BJ (cell line): ENCODE measurements at places on chromosomes 1 and 21.

- peak; percentile 62 for DNase-seq
These were observed 138.8 kb downstream of the HHAT start for GRCh38 chr1:210467440-210468043.

- DNase-seq, result peak; percentile 98
These were observed 23.8 kb downstream of the IER5 start for GRCh38 chr1:181112071-181112929.

DNA sequence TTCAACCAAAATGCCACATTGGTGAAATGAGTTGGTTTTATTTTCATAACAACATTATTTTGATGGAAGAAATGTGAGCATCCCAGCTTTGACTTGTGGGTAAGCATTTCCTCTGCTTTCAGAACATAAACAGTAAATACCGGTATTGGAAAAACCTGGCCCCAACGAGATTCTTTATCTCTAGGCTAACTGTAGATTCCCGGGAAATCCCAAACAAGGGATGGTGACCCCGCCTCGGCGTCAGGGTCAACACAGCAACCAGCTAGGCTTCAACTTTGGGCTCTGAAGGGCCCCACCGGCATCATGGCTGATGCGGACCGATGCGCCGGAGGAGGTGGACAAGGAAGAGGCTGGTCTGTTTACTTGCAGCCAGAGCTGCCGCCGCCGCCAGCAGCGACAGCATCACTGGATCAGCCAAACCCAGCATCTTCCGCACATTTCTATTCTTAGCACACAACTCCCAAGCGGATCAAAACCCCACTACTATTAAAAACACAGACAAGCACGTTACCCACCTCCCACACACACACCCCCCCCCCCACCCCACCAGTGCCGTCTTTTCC lies 1.1 kb downstream of the AKT3 start:
- peak; percentile 29 for DNase-seq

- no peak for DNase-seq
These were observed 22.7 kb upstream of the RGS8 start for GRCh38 chr1:182707122-182707521.

DNA sequence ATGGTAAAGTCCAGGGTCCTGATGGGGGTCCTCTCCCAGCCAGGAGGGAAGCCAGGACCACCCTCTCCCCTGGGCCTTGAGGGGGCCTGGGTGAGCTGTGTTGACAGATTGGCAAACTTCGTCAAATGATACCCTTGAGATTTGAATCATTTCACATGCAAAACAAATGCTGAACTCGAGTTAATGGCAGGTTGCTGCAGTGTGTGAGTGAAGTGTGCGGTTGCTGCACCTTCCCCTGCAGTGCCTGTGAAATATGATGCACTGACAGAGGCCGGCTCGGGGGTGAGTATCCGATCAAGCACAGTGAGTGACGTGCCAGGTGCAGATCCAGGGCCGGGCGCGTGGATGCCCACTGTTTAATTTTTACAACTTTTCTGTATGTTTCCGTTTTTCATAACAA lies 5.7 kb upstream of the KRTAP12-1 start:
- no peak for DNase-seq

DNA sequence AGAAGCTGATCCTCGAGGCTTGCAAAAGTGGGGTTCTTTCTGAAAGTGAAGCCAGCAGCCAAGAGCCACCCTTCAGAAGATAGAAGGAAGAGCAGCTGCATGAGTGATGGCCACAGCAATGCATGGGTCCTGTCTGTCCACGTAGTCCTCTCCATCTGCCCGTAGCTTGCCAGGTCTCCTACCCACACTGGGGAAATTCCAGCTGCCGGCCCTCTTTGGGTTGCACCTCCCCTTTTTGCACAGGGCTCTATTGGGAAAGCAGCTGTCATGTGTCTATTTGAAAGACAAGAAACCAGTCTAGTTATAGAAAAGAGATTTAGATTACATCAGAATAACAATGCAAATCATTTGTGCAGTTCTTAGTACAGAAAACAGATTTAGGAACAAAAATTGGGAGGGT lies 204.4 kb downstream of the GIPC2 start:
- DNase-seq, result no peak

DNA sequence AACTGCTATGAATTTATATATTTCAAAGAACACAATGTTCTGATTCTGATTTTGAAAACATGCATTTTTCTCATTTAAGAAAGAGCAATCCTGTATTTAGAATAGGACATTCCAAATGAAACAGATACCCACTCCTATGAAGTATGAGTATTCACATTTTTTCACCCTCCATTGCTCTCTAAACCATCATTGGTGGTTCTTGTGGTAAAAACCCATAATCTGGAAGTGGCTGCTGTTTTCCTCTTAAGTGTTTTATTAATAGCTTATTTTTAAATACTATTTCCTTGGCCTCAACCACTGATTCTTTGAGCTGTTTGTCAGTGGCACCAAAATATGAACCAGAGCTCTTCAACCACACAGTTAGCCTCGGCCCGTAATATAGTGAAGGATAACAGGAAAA lies 60.0 kb upstream of the ADAM30 start:
- DNase-seq, result no peak

GRCh38 chr1:229092377-229093237 lies 178.3 kb upstream of the RAB4A start:
- DNase-seq, result no peak

GRCh38 chr1:247387096-247387495 lies 28.9 kb upstream of the NLRP3 start:
- no peak for DNase-seq

- DNase-seq, result no peak
These were observed 81.2 kb upstream of the RALGPS2 start for GRCh38 chr1:178643831-178644230.

DNA sequence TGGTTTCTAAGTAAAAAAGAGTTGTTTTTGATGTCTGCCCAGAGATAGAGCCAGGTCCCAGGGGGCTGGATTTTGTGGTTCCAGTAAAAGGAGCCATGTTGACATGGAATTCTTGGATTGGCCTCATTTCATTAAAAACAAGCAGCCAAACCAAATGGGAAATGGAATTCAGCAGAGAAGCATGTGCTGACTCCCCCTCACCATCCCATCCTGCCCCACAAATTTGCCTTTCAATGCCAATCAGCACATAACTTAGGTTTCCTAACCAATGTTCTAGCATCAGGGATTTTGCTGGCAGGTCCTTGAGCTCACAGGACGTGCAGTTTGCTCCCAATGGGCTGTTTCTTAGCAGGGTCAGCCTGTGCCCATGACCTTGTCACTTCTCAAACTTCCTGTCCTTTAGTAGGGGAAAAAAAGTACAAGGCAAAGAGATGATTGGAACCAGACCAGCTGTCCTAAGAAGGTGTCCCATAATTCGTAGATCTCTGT lies 101.5 kb upstream of the GADD45A start:
- DNase-seq, result no peak

GRCh38 chr1:223847781-223848345 lies 2.1 kb upstream of the TP53BP2 start:
- DNase-seq, result no peak

DNA sequence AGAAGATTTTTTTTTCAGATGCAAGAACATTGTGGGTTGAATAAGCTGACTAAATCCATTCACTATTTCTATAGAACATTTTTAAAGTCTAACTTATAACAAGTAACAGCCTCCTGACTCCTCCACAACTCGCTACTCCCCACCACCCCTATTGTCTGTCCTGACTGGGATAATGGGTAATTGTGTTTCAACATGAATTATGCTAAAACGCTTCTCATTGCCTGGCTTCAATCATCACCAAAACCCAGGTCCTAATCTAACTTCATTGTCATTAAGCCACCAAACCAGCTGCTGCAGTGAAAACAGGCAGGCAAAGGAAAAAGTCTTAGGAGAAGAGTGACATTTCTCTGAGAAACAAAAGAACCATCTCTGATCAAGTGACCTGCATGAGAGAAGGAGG lies 30.0 kb downstream of the TNR start:
- DNase-seq, result no peak

DNA sequence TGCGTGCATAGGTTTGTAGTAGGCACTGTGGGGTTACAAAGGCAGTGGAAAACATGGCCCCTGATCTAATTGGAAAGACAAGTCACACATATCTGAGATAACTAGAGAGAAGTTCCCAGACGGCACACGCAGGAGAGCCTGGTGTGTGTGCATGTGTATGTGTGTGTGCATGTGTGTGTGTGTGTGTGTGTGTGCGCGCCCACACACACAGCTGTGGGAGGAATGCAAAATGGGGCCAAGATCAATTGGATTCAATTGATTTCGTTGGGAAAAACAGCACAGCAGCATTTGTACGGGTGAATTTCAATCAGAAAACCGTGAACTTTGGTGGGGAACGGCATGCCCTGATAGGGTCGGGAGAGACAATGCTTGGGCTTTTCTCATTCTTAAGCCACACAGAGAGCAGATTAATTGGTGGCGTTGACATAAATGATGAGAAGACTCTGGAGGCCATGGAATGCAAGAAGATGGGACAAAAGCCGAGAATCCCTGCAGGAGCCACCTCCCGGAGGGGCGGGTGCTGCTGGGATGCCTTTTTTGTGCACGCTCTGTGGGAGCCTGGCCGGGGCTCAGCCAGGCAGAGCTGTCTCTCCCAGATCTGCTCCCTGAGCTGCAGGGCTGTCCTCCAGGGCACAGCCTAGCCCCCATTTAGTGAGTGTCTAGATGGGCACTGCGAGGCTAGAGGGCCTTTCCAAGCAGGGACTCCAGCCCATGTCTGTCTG lies 322.0 kb downstream of the CAMTA1 start:
- DNase-seq, result no peak

DNA sequence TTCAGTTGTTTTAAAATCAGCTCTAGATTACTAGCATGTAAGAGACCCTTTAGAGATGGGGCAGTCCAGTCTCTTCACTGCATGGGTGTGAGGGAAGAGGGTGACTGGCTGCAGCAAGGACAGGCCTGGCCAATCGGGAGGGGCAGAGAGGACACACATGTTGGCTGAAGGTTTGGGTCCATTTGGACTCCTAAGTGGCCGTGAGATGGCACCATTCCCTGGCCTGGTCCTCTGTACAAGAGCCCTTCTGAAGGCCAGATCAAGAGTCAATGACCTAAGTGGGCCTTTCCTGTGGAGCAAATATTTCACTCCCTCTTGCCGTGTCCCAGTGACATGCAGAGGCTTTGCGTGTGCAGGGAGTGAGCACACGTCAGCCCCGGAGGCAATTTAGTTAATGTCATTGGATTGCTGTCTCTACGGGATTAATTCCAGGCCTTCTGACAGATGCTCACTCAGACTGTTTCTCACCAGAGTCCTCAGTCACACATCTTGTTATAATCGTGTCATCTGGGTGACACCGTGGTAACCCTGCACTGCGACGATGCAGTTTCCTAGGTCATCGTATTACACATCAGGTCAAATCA lies 613.0 kb downstream of the NPHP4 start:
- DNase-seq, result no peak

GRCh38 chr1:172826096-172826741 lies 167.3 kb downstream of the FASLG start:
- DNase-seq, result peak; percentile 76

GRCh38 chr1:119652587-119652986 lies 4.5 kb upstream of the ZNF697 start:
- no peak for DNase-seq

DNA sequence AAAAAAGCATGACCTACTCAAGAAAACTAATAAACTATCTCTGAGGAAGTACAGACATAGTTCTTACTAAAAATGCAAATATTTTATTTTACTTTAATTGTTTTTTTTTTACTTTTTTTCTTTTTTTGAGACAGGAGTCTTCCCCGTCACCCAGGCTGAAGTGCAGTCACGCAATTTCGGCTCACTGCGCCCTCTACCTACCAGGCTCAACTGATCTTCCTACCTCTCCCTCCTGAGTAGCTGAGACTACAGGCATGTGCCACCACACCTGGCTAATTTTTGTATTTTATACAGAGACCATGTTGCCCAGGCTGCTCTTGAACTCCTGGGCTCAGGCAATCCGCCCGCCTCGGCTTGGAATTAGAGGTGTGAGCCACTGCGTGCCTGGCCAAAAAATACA lies 1263.1 kb downstream of the KCNT2 start:
- DNase-seq, result no peak

GRCh38 chr1:212977781-212978645 lies 27.7 kb downstream of the VASH2 start:
- DNase-seq, result no peak

DNA sequence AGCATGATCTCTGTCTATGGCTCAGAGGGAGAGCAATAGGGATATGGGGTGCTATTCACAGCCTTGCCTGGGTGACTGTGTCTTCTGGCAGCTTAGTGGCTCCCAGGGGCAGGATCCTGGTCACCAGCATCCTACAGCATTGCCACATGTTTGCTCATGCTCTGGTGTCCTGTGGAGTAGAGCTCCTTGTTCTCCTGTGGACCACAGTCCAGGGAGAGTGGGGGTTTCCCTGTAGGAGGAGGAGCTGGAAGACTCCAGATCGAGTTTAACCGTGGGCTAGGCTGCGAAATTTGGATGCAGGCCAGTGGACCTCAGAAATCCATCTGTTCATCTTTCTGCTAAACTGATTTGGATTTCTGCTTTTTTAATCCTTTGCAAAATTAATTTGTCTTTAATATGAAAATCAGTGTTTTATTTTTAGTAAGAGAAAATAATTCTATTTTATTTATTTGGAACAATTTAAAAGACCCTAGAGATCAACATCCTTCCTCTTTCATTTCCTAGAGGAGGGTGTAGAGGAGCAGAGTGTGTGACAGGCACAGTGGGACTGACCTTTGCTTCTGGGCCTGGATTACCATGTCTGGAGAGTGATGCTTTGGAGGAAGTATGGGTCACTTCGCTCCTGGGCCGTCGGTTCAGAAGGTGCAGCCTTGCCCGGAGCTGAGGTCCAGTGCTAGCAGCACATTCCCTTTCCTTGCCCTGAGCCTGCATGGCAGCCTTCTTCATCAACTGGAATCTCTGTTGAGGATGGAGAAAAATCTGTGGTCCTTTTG lies 17.4 kb downstream of the ADARB1 start:
- no peak for DNase-seq

GRCh38 chr1:204261746-204262505 lies 48.1 kb upstream of the GOLT1A start:
- DNase-seq, result no peak

GRCh38 chr21:39452207-39452969 lies 618 bp downstream of the SH3BGR start:
- peak; percentile 28 for DNase-seq

DNA sequence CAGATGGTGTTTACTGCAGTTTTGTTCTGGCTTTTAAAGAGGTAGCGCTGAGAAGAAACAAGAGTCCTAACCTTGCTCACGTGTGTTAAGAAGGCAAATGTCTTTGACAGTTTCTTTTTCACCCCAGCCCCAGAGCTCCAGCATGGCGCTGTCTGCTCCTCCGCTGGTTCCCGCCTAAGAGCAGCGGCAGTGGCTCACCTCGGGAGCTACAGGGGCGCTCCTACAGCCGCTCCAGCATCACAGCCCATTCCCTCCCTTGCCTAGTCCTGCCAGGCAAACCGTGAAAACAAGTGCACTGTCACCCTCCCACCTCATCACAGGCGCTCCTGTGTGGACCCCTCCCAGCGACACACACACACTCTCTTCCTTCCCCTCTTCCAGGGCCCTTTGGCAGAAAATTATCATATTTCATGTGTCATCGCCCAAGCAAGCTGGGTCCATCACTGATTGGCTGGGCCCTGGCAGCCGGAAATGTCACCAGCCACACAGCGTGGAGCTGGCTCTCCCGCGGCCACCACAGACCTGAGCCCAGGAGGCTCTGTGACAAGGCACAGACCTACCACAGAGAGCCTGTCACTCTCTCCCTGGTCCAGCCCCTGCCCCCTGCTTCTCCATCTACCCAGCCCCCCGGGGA lies 1.2 kb upstream of the HIVEP3 start:
- DNase-seq, result no peak
